Kasumi-1 (cell line): ENCODE measurements at places on chromosomes 3 and 15.

- no peak for DNase-seq
These were observed 6.9 kb downstream of the C15orf62 start for GRCh38 chr15:40776537-40777141.

DNA sequence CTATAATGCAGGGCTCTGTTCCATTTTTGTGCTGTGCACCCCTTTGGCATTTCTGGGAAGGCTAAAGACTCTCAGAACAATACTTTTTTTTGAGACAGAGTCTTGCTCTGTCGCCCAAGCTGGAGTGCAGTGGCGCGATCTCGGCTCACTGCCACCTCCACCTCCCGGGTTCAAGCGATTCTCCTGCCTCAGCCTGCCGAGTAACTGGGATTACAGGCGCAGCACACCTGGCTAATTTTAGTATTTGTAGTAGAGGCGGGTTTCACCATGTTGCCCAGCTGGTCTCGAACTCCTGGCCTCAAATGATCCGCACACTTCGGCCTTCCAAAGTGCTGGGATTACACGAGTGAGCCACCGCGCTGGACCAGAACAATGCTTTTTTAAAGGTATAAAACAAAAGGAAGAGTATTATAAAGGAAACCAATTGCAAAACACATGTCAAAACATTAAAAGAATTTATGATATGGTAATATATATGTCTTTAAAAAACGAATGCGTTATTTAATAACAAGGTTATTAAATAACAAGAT lies 999 bp downstream of the SQOR start:
- no peak for DNase-seq

DNA sequence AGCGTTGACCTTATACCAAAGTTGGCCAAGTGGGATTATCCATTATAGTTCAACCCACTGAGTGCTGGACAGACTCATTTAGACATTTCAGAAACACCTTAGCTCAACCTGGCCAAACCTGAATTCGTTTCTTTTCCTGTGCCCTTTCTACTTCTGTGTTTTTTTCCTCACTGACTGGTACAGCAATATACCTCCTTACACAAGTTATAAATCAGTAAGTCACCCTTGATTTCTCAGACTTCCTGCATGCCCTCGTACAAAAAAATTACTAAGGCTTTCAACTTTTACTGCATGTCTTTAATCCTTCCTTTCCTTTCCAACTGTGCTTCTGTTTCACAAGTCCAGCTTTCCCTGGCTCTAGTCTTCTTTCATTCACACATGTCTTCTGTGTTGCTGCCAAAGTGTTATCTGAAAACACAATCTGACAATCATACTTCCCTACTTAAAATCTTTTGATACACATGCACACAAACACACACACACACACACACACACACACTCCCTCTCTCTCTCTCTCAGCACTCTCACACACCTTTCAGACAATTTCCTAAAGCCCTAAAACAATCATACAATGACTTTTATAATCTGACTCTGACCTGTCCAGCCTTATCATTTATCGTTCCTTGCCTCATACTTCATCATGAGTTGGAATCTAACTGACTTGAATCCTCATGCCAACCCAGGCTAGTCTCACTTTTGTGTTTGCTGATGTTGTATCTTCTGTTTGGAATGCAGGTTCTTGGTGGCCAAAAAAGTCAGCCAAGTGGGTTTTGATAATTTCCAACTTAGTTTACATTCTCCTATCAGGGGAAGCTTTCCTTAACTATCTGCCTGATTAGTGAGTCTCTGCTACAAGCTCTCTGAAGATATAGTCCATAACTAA lies 436.4 kb downstream of the NAALADL2 start:
- DNase-seq = no peak

DNA sequence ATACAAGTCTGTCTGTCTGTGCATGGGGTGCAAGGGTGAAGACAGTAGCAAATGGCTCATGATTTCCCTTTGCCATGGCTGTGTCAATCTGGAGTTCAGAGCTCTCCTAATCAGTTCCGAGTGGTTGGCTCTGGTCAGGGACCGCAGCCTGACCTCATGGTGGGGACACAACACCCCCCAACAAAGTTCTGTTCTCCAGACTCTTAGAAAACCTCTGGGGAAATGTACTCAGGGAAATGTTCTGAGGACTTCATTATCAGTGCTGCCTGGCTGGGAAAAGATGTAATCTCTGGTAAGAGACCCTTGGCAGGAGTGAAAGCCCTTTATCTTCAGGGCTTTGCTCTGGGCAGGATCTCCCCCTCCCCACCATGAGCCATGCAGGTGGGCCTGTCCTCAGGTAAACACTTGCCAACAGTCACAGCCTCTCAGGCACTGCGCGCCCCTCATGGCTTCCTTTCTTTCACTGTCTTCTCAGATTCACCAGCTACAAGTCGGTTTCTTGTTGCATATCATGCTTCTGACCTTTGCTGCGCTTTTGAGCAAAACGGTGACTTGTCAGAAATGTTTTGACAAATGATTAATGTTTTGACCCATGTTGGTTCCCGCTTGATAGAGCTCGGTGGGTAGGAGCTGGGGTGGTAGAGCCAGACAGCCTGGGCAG lies 95.5 kb downstream of the ST6GAL1 start:
- no peak for DNase-seq

DNA sequence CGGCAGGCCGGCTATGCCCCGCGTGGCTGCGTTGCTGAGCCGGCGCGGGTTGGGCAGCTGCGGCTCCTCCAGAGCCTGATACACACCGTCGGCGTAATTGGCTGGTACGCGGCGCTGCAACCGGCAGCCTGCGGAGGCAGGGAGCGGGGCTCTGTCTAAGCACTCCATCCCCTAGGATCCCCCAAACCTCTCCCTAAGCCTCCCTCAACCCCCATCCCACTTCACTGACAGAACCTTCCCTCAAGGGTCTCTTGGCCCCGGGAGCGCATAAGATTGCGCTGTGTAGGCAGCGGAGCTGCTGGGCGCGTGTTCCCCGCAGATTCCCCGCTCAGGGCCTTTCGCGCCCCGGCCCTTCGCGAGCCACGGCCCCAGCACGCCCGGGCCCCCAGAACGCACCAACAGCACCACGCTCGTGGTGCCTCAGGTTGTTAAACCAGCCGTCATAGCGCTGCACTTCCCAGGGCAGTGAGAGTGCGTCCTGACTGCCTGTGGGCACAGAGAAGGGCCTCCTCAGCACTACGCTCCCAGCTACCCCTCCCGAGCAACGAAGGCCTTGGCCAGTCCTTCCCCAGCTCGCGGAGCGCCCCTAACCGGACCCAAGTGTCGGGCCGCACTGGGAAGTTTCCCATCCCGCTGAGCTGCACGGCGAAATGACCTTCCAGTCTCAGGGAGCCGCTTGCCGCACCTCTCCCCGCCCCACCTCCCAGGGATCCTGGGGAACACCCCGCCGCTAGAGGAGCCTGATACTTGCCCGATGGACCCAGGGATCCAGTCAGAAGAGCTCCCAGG lies 1.2 kb downstream of the DUOX2 start:
- no peak for DNase-seq

DNA sequence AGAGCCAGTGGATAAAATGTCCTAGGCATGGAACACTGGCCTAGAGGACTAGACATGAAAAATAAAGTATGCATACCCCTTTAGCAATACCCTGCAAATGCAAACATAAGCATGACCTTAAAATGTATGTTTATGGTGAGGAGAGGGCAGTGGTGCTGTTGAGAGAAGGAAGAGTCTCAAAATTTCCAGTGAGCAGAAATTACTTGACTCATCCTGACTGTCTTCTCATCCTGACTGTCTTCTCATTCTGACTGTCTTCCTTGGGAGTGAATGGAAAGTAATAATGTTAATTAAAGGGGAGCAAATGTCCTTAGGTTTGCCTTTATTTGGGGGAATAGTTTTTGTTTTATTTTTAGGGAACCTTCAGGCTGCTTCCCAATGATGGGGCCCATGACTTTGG lies 121.5 kb upstream of the GALNT15 start:
- DNase-seq = no peak
